ENCODE measurements at places on chromosomes 5 and 9. TPM values are rescaled to one million over a fixed set of nuclear protein-coding genes. Genes with fewer than 3 reads are reported as not detected.
A peak's percentile ranks its signal among the peaks of the same experiment; 100 is the strongest.

HNRNPH1 gene
- total RNA-seq: 931 TPM

TPRN gene
- total RNA-seq: 9.0 TPM

TLX3 gene
- not detected for total RNA-seq

SLCO6A1 gene
- not detected for total RNA-seq

RASGEF1C gene
- not detected for total RNA-seq

SLC6A3 gene
- 0.09 TPM for total RNA-seq

DNA sequence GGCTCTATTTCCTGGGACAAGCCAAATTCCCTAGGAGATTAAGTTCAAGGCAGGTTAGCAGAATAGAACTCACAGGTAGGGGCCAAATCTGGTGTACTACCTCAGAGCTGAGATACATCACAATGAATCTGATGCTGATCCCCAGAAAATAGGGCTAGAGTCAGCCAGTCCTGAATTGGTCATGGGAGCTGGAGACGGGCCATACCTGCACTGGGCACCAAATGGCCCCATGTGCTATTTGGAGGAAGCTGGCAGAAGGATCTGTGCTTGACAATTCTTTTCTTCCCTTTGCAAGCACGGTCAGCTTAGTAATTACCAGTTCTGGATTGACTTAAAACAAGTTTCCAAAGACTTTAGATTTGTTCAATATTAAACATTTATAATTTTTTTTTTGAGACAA lies 10.4 kb upstream of the GNAQ start:
- no peaks in the 10 kb centered on the region for H3K27me3 ChIP-seq
- no peak overlapping the region for H3K27ac ChIP-seq
- H3K36me3 ChIP-seq: no peaks in the 10 kb centered on the region
- H3K4me3 ChIP-seq: no peak overlapping the region
- no peaks in the 10 kb centered on the region for H3K4me1 ChIP-seq

- H3K27me3 ChIP-seq: no peaks in the 10 kb centered on the region
- H3K4me3 ChIP-seq: no peak overlapping the region
- peaks cover 17% of the 10 kb centered on the region for H3K4me1 ChIP-seq
- H3K27ac ChIP-seq: no peak overlapping the region
- no peaks in the 10 kb centered on the region for H3K36me3 ChIP-seq
Observed at GRCh38 chr9:23587433-23587832, 238.6 kb downstream of the ELAVL2 start.

GRCh38 chr9:87327575-87328125 lies 170.0 kb upstream of the DAPK1 start:
- H3K4me3 ChIP-seq: no peak overlapping the region
- H3K4me1 ChIP-seq: no peaks in the 10 kb centered on the region
- H3K27ac ChIP-seq: no peak overlapping the region
- no peak for DNase-seq

GRCh38 chr5:55104946-55105701 lies 2.7 kb downstream of the GZMA start:
- H3K4me3 ChIP-seq: peak overlapping the region; percentile 38
- peak overlapping the region; percentile 84 for H3K27ac ChIP-seq
- no peaks in the 10 kb centered on the region for H3K4me1 ChIP-seq
- DNase-seq: no peak

- no peaks in the 10 kb centered on the region for H3K27me3 ChIP-seq
- H3K4me3 ChIP-seq: no peak overlapping the region
- H3K4me1 ChIP-seq: no peaks in the 10 kb centered on the region
- H3K27ac ChIP-seq: no peak overlapping the region
- H3K36me3 ChIP-seq: no peaks in the 10 kb centered on the region
Observed at GRCh38 chr5:38193015-38193581, 65.3 kb upstream of the EGFLAM start.

DNA sequence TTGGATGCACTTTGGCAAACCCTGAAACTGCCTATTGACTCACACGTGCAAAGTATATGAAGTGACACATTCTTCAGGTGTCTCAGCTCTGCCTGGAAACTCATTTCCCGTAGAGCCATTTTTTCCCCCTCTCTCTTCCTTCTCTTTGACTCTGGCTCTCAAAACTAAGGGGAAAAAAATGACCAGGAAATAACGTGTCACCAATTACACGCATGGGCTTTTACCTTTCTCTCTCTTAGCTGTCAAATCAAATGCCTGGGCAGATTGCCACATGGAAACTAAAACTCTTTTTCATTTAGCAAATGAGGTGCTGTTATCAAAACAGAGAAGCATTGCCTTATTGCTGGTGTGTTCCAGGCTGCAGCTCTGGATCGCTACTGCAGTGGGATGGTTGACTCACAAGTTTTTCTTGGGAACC lies 18.3 kb upstream of the IFNK start:
- peaks cover 6% of the 10 kb centered on the region for H3K36me3 ChIP-seq
- no peaks in the 10 kb centered on the region for H3K27me3 ChIP-seq
- DNase-seq: no peak
- no peak overlapping the region for H3K4me3 ChIP-seq
- H3K4me1 ChIP-seq: no peaks in the 10 kb centered on the region
- no peak overlapping the region for H3K27ac ChIP-seq

DNA sequence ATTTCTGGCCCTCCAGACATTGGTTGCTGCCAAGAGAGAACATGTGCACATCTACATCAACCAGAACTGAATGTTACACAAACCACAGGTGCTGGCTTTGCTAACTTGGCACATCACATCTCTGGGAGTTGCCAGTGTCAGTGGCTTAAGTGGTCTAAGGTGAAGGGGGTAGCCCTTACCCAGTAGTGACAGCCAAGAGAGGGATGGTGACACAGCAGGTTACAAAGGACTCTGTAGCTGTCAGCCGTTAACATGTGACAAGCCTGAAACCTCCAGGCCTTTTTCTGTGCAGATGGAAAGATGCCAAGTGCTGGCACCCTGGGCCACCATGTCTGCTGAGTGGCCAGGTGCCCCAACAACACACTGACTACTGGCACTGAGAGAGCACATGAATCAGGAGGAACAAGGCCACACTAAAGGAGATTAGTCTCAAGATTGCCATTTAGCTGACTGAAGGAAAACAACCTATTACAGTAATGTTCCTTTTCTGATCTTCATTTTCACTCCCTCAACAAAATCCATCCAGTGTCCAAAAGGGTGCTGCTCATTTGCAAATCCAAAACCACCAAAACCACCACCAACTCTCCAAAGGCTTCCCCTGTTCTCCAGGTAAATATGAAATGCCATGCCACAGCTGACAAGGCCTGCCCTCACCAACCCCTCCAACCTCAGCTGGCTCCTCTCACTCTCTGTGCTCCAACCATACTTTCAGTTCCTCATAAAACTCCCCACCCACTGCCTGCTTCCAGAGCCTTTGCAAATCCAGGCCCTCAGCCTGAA lies 20.2 kb downstream of the SIL1 start:
- H3K27me3 ChIP-seq: no peaks in the 10 kb centered on the region
- no peaks in the 10 kb centered on the region for H3K36me3 ChIP-seq
- no peak overlapping the region for H3K27ac ChIP-seq
- H3K4me3 ChIP-seq: no peak overlapping the region

DNA sequence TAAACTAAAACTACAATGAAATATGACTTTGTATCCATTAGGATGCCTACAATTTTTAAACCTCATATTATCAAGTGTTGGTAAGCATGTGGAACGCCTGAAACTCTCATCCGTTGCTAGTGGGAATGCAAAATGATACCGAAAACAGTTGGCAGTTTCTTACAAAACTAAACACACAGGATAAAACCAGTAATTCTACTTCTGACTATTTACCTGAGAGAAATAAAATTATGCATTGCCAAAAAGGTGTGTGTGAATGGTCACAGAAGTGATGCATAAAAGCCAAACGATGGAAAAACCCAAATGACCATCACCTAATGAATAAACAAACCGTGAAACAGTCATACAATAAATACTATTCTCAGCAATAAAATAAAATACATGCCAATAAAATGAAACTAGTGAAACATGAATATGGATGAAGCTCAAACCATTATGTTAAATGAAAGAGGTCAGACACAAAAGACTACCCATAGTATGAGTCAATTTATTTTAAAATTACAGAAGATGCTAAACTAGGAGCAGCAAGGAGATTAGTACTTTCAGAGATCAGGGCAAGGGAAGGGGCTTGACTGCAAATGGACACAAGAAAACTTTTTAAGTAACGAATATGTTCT lies 13.4 kb downstream of the AUH start:
- DNase-seq: no peak
- H3K4me1 ChIP-seq: no peaks in the 10 kb centered on the region
- no peaks in the 10 kb centered on the region for H3K27me3 ChIP-seq

DNA sequence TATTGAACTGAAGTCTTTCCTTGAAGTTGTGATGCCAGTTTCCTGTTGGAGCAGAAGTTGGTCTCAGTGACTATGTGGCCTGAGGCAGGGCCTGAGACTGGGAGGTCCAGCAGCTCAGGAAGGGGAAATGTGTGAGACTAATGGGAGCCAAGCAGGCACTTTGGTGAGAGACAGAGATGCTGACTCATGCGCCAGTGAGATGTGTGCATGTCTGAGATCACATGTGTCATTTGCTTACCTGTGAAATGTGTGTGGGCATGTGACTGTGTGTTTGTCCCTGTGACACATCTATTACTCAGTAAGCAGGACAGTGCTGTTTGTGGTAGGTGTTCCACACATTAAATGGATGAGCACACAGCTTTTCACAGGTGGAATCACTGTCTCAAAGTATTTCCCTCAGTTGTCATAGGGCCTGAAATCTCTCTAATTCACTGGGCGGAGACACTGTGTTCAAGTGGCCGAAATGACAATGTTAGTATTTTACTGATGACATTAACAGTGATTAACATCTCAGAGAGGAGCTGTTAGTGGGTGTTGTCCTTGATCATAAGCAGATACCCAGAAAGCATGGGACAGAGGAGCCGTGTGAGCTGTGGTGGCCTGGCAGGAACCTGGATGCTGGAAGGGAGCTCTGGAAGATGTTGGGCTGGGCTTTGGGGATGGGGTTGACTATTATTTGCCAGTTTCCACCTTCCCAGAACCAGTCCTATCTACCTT lies 7.4 kb downstream of the NPR2 start:
- H3K27me3 ChIP-seq: no peaks in the 10 kb centered on the region
- DNase-seq: no peak
- no peak overlapping the region for H3K27ac ChIP-seq
- H3K36me3 ChIP-seq: no peaks in the 10 kb centered on the region
- no peaks in the 10 kb centered on the region for H3K4me1 ChIP-seq

DNA sequence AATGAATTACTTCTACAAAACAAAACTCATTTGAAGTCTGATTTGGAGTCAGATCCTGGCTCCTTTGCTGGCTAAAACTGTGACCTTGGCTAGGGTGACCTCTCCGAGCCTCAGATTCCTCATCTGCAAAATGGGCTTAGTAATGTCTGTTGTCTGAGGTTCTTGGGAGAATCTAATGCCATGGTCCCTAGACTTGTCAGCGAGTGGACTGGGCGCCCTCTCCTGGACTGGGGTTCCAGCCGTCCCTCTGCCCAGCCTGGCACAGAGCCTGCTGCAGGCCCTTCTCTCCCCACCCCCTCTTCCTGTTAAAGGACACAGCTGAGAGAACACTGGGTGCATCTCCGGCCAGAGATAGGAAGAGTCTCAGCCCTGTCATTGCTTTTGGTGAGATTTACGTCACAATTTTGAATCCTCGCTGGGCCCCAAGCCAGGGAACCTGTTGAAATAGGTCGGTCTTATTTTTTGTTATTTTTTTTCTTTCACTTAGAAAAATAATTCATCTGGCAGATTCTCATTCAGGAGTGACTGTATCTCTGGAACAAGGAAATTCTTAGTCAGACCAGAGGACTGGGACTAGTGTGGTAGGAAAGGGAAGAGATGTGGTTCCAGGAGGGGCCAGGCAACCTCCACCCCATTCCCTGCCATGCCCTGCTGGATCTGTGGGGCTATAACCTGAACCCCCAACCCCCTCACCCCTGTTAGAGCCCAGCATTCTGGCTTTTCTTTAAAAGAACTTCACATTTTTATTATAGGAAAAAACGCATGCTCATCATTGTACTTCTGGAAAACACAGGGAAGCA lies 48.2 kb upstream of the RPL26L1 start:
- no peak overlapping the region for H3K4me3 ChIP-seq
- peaks cover 17% of the 10 kb centered on the region for H3K4me1 ChIP-seq
- no peaks in the 10 kb centered on the region for H3K36me3 ChIP-seq
- H3K27ac ChIP-seq: peak overlapping the region; percentile 64
- peak; percentile 92 for DNase-seq
- H3K27me3 ChIP-seq: no peaks in the 10 kb centered on the region

DNA sequence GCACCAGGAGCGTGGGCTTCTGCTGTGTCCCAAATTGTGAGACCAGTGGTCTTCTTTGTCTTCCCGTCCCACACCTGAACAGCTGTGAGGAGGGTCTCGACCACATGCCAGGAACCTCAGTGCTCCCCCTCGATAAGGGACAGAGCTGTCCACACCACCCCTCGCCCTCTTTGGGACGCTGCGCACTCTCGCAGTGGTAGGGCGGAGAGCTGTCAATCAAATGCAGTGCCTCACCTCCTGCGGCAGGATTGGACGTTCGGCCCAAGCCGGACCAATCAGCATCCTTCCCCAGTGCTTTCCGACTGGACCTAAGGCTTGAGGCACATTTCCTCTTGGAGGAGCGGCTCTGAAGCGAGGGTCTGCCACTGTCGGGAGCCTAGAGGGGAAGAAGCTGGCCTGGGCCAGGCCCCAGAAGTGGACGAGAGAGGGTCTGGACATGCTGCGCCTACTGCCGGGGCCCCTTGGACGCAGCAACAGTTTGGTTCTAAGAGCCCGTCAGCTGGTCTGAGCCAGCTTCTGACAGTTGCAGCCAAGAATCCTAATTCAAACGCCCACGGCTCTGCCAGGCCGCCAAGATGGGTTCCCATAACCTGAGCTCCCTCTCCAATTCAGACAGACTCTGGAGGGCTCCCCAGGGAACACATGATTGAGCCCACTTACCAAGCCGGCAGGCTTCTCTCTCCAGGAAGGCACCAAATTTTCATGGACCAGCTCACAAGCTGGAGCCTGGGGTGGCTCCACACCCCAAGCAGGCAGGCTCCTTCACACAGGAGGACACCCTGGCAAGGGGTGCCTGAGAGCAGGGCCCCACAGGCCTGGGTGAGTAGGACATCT lies 28.1 kb upstream of the ADAMTS2 start:
- H3K4me1 ChIP-seq: peaks cover 7% of the 10 kb centered on the region
- DNase-seq: peak; percentile 49
- H3K27ac ChIP-seq: no peak overlapping the region
- H3K27me3 ChIP-seq: no peaks in the 10 kb centered on the region

DNA sequence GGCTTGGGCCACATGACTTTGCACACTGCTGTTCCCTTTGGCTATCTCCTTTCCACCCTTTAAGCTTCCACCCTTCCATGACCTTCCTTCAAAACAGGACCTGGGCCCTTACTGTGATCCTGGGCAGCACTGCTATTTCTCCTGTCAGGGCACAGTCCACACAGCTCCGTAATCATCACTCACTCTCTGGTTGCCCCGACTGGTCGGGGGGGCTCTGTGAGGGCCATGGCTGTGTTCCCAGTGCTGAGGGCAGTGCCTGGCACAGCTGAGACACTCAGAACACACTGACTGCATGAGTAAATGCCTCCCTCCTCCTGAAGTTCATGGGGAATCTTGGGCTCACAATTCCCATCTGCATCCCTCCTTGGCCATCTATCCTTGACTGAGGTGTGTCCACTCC lies 12.2 kb downstream of the TRAF1 start:
- H3K27ac ChIP-seq: no peak overlapping the region
- peaks cover 44% of the 10 kb centered on the region for H3K4me1 ChIP-seq
- H3K27me3 ChIP-seq: no peaks in the 10 kb centered on the region

DNA sequence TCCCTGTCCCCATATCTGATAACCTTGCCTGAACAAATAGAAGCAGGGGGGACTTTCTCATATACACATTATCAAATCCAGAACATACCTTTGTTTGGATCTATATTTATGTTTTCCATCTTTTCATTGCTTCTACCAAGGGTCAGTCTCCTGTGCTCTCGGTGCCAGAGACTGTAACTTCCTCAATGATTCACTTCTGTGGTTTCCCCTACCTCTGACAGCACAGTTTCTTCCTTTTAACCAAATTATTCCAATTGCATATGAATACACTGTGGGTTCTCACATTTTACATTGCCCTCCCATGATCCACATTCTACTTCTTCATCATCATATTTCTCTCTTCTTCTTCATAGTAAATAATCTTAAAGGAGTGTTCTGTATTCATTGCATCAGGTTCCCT lies 32.2 kb downstream of the NMUR2 start:
- no peaks in the 10 kb centered on the region for H3K27me3 ChIP-seq
- H3K4me1 ChIP-seq: no peaks in the 10 kb centered on the region
- no peak overlapping the region for H3K4me3 ChIP-seq
